ENCODE measurements at places on chromosomes 12 and 14. TPM values are rescaled to one million over a fixed set of nuclear protein-coding genes. Genes with fewer than 3 reads are reported as not detected.

The TBC1D30 gene
- 0.42 TPM for total RNA-seq

The KRT4 gene
- not detected for total RNA-seq

The WNT5B gene
- 0.04 TPM for total RNA-seq

The KLRD1 gene
- not detected for total RNA-seq

The GMFB gene
- total RNA-seq, result 68.2 TPM

The FSCB gene
- not detected for total RNA-seq

The NAB2 gene
- total RNA-seq, result 11.0 TPM

The BDKRB1 gene
- not detected for total RNA-seq

The KRT7 gene
- total RNA-seq, result not detected

The TAS2R42 gene
- not detected for total RNA-seq

The CFAP251 gene
- 0.07 TPM for total RNA-seq

The LMNTD1 gene
- total RNA-seq, result not detected

The CCDC197 gene
- total RNA-seq, result not detected

The HNF1A gene
- 27.0 TPM for total RNA-seq
